ENCODE measurements at places on chromosomes 4 and X.

DNA sequence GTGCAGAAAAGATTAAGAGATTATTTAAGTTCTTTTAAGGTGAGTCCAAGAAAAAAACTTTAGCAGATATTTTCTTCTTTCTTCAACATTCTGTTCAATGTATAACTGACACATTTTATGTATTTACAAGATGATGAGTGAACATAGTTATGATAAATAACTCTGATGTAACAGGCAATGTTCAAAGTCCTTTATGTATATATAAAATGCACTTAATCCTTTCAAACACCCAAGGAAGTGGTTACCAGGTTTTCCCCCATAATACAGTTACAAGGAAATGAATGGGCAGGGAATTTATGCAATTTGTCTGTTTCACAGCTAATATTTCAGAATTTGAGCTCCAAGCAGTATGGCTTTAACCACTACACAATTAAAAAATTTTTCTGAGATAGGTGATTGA is 8.2 kb downstream of the CXCL3 start:
- DNase-seq, result no peak

GRCh38 chr4:38233727-38234480 is 273.7 kb downstream of the PTTG2 start:
- DNase-seq, result no peak

DNA sequence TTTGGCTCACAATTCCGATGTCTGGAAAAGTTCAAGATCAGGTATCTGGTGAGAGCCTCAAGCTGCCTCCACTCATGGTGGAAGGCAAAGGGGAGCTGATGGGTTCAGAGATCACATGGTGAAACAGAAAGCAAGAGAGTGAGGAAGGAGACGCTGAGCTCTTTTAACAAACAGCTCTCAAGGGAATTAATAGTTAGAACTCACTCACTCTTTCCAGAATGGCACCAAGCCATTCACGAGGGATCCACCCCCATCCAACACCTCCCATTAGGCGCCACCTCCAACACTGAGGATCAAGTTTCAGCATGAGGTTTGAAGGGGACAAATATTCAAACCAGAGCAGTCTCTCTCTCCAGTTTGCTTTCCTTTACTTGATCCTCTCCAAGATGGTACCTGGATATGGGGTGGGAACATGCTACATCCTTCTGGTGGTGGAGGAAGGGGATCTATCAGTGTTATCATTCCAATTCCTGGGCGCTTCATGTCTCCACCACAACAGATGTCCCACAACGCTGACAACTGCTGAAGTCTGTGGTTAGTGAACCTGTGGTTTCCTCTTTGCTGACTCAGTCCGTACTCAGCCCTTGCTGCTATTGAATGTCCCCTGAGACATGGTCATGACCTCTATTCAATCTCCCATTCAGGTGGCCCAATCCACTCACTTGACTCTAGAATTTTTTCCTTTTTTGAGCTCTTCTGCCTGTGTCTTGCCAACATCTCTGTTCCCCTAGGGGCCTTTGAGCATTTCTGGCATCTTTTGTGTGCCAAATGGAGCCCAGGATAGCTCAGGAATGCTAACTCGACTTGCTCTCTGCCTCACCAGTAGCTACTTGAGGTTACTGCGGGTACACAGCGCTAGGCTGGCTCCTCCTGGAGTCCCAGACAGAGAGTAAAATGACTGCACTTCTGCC is 395.2 kb downstream of the MID1IP1 start:
- DNase-seq, result peak; percentile 24

GRCh38 chr4:67853336-67853735 is 30.5 kb downstream of the TMPRSS11D start:
- DNase-seq, result no peak

DNA sequence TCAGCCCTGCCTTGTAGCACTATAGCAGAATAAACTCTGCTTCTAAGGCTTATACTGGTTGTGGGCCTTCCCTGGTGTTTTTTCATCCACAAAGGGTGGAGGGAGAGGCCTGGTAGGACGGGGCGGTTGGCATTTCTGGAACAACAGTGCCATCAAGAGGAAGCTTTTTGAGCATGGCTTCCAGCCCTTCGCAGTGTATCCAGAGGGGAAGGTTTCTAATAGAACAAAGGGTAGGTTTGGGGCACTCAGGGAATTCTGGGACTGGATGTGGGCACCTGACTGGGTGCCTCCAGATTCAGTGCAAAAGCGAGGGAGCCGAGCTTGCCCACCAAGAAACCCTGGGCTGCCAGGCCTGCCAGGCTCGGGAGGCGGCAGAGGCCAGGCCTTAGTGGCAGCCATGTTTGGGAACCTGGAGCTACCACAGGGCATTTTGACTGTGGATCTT is 229.6 kb upstream of the AGTR2 start:
- DNase-seq, result no peak

DNA sequence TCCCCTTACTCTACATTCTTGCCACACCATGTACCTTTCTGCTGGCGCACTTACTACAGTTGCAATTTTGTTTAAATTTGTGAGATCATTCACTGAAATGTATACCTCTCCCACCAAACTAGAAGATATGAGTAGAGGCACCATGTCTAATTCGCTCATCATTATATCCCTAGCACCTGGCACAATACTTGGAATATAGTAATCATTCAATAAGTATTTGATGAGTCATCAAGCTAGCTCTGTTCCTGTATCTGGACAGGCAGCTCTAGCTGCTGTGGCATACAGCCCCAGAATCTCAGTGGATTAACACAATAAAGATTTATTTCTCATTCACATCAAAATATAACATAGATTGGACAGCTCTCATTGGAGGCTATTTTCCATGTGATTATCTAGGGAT is 245.9 kb downstream of the IDS start:
- DNase-seq, result no peak

GRCh38 chr4:72809208-72809607 is 240.2 kb upstream of the ADAMTS3 start:
- no peak for DNase-seq

DNA sequence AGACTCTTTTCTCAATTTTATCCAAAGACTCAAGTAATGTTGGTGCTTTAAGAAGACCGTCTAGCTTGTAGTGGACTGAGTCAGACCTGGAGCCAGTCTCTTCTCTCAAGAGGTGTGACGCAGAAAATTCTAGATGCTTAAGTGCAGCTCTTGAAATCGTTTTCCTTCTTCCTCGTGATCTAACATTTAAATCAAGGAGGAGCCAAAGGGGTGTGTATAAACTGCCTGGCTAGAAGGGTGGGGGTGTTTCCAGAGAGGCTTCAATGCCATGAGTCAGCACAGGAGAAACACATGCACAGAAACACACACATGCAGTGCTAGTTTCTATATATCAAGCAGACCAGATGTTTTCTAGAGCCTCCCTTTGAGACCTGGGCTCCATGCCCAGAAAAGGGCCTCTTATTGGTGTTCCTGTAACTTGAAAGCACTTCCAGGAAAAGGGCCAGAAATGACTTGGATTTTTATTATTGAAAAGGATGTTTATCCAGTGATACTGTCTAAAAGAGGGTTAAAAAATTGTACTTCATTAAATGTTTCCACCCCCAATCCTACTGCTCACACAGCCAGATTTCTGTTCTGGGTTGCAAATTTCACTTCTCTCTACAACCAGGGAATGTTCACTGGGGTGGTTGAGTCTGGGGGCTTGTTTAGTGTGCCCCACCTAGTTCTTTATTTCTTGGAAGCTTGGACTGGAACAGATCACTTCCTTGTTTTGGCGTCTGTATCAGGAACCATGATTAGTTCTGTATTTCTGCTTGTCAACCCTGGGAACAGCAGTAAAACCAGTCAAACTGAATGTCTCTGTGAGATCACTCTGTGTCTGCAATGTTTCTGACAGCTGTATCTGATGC is at the start of gene CLIC2:
CLIC2 (minus strand) TSS at position 129 of the 851 bp plus-strand sequence. CDS start 187 bp downstream, outside the sequence.
- DNase-seq, result peak; percentile 3

GRCh38 chr4:54505362-54505761 is 152.4 kb upstream of the KIT start:
- no peak for DNase-seq
